ENCODE measurements at places on chromosomes 13 and 19.

GRCh38 chr19:31461814-31462539, 112.7 kb upstream of the TSHZ3 start:
- no peak for DNase-seq

- no peak for DNase-seq
Measured at GRCh38 chr19:12484011-12484370, 625 bp downstream of the ZNF709 start.

GRCh38 chr13:86269511-86269910, 470.3 kb upstream of the SLITRK6 start:
- DNase-seq, result no peak

- no peak for DNase-seq
Measured at GRCh38 chr13:39312596-39312995, 274.3 kb downstream of the NHLRC3 start.

- no peak for DNase-seq
Measured at GRCh38 chr19:15449620-15450527, at the start of gene WIZ. Gene WIZ (minus strand): TSS chr19:15449956. CDS start chr19:15448307, 1,649 bp downstream.

GRCh38 chr19:52590728-52591127, 20.6 kb downstream of the ZNF701 start:
- no peak for DNase-seq

- DNase-seq, result no peak
Measured at GRCh38 chr13:112899281-112900225, 69.5 kb upstream of the MCF2L start.

DNA sequence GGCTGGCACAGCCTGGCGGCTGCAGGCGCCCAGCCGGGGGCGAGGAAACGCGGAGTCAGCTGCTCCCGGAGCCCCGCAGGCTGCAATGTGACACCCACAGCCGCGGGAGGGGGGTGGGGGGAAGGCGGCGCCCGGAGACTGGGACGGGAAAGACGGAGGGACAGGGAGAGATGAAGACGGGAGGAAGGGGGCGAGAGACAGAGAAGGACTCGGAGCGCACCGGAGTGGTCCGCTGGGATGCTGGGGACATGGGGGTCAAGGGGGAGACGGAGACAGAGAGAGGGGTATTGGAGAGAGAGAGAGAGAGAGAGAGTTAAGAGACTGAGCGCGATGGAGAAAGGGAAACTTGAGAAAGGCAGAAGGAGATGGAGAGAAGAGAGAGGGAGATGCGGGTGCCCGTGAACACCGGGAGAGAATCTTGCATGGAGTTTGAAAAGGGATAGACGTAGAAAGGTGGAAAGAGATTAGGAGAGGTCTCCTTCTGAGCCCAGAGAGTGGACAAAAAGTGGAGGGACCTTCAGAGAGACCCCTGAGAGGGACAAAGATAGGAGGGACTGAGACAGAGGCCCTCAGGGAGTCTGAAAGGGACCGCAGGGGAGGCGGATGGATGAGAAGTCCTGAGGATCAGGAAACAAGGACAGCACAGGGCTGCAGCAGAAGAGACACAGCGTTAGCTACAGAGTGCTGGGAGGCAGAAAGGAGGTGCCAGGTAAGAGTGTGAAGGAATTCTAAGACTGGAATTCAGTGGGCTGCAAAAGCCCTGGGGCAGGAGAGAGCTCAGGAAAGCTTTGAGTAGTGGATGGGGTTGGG, 1.0 kb downstream of the SCN1B start:
- no peak for DNase-seq

- DNase-seq, result no peak
Measured at GRCh38 chr19:32936065-32936464, 35.7 kb downstream of the CEP89 start.

- no peak for DNase-seq
Measured at GRCh38 chr13:97953376-97953970, at the start of gene IPO5. Gene IPO5 (plus strand): TSS chr13:97953675. CDS start chr13:97976697, 23,022 bp downstream.

DNA sequence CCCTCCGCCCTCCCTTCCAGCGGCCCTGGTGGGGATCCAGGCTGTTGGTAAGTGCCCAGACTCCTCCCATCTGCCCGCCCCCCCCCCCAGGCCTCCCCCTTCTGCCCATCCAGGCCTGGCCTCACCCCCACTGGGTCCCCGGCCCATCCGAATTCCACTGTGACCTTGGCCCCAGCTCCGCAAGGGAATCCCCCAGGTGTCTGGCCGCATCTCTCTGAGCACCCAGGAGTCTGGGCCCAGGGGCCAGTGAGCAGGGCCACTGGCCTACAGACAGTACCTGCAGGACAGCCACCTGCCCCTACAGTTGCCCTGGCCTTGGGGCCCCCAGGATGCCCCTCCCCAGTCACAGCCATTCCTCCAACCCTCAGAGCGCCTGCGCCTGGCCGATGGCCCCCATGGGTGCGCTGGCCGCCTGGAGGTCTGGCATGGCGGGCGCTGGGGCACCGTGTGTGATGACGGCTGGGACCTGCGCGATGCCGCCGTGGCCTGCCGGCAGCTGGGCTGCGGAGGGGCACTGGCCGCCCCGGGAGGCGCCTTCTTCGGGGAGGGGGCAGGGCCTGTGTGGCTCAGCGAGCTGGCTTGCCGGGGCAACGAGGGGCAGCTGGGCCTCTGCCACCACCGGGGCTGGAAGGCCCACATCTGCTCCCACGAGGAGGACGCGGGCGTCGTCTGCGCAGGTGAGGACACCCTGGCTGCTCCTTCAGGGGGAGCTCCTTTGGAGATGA, 912 bp downstream of the SSC5D start:
- no peak for DNase-seq

DNA sequence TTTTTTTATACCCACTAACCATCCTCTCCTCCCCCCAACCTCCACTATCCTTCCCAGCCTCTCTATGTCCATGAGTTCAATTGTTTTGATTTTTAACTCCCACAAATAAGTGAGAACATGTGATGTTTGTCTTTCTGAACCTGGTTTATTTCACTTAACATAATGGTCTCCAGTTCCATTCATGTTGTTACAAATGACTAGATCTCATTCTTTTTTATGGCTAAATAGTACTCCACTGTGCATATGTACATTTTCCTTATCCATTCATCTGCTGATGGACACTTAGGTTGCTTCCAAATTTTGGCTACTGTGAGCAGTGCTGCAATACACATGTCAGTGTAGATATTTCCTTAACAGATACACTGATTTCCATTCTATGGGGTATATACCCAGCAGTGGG, 24.9 kb upstream of the ACP7 start:
- DNase-seq, result no peak

DNA sequence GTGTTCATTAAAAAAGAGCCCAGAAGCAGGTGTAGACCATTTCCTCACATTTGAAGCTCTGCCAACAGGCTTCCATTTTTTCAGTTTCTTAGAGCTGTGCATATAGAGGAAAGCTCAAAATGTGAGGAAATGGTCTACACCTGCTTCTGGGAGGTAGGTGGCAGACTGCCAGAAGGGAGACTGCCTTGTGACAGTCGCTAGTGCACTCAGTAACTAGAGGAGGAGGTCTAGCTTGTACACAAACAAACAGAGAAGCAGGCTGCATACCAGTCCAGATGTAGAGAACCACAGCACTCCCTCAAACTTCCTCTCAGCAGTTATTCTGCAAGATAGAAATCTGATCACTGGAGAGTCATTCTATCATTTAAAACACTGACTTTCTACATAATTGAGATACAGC, 800.2 kb downstream of the EFNB2 start:
- DNase-seq, result no peak

- no peak for DNase-seq
Measured at GRCh38 chr13:111971891-111972780, 94.8 kb upstream of the SOX1 start.

- no peak for DNase-seq
Measured at GRCh38 chr19:10699650-10700335, 1.4 kb upstream of the QTRT1 start.

DNA sequence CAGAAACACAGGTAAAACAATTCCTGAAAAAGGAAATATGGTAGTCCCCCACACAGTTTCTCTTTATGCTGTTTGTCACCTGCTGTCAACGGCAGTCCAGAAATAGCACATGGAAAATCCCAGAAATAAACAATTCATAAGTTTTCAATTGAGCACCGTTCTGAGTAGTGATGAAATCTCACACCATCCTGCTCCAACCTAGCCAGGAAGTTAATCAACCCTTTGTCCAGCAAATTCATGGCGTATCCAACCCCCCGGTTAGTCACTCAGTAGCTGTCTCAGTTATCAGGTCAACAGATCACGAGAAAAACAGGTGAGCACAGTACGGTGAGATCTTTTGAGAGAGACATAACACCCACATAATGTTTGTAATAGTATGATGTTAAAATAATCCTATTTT, 74.2 kb downstream of the TUBGCP3 start:
- DNase-seq, result no peak

DNA sequence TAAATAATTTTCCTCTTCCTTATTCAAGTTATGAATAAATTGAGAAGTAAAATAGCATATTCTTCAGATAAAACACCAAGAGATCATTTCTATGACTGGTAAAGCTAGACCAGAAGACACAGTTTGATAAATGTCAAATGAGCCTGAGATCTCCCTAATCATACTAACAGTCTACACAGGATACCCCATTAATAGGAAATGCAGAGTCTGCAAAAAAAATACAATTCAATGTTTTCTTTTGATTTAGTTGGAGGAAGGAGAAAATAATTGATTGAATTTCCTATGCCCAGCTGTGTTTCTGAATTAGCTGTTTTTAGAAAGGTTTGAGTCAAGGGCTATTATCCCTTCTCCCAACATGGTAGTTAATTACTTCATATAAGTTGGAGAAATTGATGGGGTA, 734.6 kb upstream of the SLITRK1 start:
- no peak for DNase-seq

DNA sequence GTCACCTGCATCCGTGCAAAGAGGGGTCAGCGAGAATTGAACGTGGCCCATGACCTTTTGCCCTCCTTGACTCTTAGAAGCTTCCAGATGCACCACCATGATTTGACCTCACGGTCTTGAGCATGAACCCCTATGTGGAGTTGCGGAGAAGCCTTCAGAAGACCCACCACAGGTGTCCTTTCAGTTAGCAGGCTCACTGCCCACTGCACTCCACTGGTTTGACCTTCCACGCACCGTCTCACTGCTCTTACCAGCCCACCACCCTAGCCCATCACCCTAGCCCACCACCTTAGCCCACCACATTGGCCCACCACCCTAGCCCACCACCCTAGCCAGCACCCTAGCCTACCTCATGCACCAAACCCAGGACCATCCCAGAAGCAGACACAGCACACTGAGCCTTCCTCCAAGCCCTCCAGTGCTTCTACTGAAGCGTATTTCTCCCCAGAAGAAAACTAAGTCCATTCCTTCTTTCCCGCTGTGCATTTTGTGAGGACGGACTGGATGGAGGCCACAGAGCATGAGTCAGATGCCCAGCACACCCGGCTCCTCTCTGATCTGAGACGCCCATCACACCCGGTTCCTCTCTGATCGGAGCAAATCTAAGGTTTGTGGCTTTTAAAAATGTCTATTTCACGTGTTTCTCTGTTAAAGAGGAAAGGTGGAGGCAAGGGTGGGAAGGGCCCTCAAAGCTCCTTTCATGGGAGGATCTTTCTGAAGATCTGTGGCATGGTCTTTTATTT, 45.8 kb downstream of the SOX1 start:
- no peak for DNase-seq

DNA sequence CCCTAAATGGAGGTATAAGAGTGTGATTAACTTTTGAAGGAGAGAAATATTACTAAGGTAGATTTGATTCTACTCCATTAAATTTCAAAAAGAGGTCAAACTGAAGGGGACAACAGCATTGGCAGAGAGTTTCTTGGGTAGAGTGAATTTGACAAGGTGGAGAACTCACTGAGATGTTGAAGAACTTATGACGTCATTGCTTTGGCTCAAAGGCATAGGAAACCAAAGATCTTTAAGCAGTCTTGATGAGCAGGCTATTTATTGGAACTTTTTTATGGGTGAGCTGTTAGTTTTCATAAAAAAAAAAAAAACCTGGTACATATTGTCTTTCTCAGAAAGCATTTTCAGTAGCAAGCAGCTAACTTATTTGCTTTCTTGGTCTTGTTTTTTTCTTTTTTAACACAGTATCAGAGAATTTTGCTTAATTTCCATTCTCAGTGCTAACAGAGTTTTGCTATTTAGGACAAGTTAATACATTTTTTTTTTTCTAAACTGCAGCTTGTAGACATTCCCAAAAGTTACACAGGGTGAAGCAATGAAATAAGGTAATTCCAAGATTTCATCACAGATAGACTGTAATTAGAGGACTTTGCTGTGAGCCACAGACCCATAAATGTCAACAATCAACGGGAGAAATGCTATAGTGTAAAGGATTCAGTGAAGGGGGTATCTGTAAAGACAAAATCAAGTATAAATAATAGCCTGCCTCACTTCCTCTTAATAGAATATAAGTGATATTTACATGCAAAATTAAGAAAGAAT, 412.2 kb upstream of the KLHL1 start:
- no peak for DNase-seq

DNA sequence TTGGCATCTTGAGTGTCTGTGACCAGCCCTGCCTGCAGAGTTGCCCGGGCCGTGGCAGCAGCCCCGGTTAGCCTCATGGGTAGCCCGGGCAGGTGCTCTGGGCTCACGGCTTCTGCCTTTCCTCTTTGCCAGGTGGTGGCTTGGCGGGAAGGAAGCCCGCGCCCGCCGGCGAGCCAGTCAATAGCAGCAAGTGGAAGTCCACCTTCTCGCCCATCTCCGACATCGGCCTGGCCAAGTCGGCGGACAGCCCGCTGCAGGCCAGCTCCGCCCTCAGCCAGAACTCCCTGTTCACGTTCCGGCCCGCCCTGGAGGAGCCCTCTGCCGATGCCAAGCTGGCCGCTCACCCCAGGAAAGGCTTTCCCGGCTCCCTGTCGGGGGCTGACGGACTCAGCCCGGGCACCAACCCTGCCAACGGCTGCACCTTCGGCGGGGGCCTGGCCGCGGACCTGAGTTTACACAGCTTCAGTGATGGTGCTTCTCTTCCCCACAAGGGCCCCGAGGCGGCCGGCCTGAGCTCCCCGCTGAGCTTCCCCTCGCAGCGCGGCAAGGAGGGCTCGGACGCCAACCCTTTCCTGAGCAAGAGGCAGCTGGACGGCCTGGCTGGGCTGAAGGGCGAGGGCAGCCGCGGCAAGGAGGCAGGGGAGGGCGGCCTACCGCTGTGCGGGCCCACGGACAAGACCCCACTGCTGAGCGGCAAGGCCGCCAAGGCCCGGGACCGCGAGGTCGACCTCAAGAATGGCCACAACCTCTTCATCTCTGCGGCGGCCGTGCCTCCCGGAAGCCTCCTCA, 9.9 kb downstream of the PLEKHJ1 start:
- DNase-seq, result no peak

DNA sequence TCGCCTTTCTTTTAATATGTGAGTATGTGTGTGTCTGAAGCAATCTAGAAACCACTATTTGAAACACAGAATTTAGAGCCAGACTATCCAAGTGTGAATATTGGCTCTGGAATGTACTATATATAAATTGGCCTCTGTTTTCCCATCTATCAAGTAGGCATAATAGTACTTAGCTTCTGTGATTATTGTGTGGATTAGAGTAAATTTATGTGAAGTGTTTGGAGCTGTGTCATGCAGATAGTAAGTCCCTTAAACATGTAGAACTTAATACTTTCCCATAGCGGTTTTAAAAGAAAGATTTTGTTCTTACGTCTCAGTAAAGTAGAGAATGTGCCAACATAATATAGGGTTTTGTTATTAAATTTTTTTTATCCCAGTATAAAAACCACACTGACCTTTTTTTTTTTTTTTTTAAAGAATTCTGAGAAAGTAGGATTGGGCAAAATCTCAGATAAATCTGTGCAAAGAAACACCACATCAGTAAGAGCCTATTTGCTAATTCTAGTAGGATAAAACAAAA, 432.3 kb downstream of the RFC3 start:
- no peak for DNase-seq

Data from GM04503 (cell line).